T-helper 17 cell (primary cell): ENCODE measurements at places on chromosomes 11 and 22. TPM values are rescaled to one million over a fixed set of nuclear protein-coding genes. Genes with fewer than 3 reads are reported as not detected.

Gene TP53AIP1
- total RNA-seq, result not detected

Gene CARD16
- 55.4 TPM for total RNA-seq

Gene PAX6
- total RNA-seq, result not detected

Gene DNAL4
- 5.1 TPM for total RNA-seq

Gene SLC25A1
- total RNA-seq, result 18.4 TPM

Gene SLC7A4
- total RNA-seq, result 0.13 TPM

Gene CAVIN3
- not detected for total RNA-seq

Gene FERMT3
- total RNA-seq, result 182 TPM

Gene OR8G5
- not detected for total RNA-seq

Gene OSM
- 29.1 TPM for total RNA-seq

Gene SLC22A9
- not detected for total RNA-seq

Gene TRPC6
- not detected for total RNA-seq

Gene CBLIF
- not detected for total RNA-seq

Gene INS
- total RNA-seq, result not detected

Gene BTBD10
- total RNA-seq, result 15.9 TPM

Gene HORMAD2
- not detected for total RNA-seq

Gene ZNRF3
- total RNA-seq, result 0.31 TPM

Gene PTPRJ
- total RNA-seq, result 83.9 TPM

Gene B4GALNT4
- total RNA-seq, result 8.6 TPM

Gene LDHAL6A
- not detected for total RNA-seq

Gene TCIRG1
- 187 TPM for total RNA-seq

Gene GAL3ST1
- total RNA-seq, result not detected

Gene USH1C
- total RNA-seq, result not detected

Gene TMEM126B
- 25.4 TPM for total RNA-seq

Gene CRYBB2
- not detected for total RNA-seq

Gene WNT11
- 0.57 TPM for total RNA-seq

Gene SCGB1D1
- total RNA-seq, result not detected

Gene ALDH3B2
- not detected for total RNA-seq

Gene FAM111B
- total RNA-seq, result 1.4 TPM

Gene MRGPRD
- not detected for total RNA-seq

Gene DRD2
- not detected for total RNA-seq

Gene CLMP
- total RNA-seq, result 0.26 TPM

Gene P2RX3
- not detected for total RNA-seq

Gene MTCH2
- total RNA-seq, result 22.5 TPM

Gene OR5D14
- total RNA-seq, result not detected

Gene SLC22A25
- not detected for total RNA-seq

Gene AQP11
- total RNA-seq, result not detected

Gene SCN2B
- total RNA-seq, result not detected

Gene CBL
- 36.1 TPM for total RNA-seq

Gene MRGPRX3
- not detected for total RNA-seq

Gene GRK3
- 6.9 TPM for total RNA-seq

Gene TRIM22
- 273 TPM for total RNA-seq

Gene MRGPRX4
- total RNA-seq, result not detected

Gene ACRV1
- total RNA-seq, result not detected

Gene PATE2
- total RNA-seq, result not detected

Gene TNNT3
- 7.4 TPM for total RNA-seq

Gene PLEKHA7
- 10.9 TPM for total RNA-seq
